ENCODE measurements at places on chromosomes 6 and 20. TPM values are rescaled to one million over a fixed set of nuclear protein-coding genes. Genes with fewer than 3 reads are reported as not detected.

- peak; percentile 91 for DNase-seq
Measured at GRCh38 chr20:47785854-47786764, 828 bp upstream of the SULF2 start.

GRCh38 chr6:170043150-170043819 is 247.6 kb downstream of the DLL1 start:
- DNase-seq = no peak

DNA sequence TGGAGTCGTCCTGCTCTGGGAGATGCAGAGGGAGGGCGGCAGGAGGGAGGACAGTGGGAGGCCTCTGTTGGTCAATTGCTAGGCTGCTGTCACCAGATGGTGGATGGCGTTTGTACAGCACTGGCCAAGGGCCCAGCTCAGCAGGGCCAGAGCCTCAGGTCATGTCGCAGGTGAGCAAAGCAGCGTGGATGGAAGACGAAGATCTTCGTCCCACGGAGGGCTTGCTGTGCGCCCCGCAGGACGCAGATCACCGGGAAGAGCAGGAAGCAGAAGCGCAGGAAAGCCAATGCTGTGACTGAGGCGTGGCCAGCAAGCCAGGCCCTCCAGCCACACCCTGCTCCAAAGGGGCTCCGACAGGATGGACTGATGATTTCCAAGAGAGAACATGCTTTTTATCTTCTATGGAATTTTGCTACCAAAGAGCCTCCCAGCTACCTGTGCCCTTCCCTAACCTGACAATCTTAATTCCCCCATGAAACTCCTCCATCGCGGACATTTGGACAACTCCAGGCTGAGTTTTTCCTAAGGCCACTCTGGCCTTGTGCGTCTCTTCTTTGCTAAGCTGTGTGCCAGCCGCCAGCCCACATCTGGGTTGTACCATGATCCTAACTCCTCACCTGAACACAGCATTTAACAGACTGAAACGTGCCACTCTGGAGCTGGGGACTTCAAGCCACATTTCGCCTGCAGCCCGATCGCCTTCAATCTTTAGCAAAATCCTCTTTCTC is 3.5 kb upstream of the SLCO4A1 start:
- no peak for DNase-seq

GRCh38 chr6:37624606-37625574 is 72.8 kb downstream of the MDGA1 start:
- peak; percentile 86 for DNase-seq

GRCh38 chr20:6611911-6612605 is 155.4 kb upstream of the BMP2 start:
- DNase-seq = peak; percentile 18

The ACSS1 gene
- 3.6 TPM for total RNA-seq

- DNase-seq = no peak
Measured at GRCh38 chr6:130725551-130725950, 101.7 kb upstream of the SMLR1 start.

The FOXQ1 gene
- total RNA-seq = 51.0 TPM

DNA sequence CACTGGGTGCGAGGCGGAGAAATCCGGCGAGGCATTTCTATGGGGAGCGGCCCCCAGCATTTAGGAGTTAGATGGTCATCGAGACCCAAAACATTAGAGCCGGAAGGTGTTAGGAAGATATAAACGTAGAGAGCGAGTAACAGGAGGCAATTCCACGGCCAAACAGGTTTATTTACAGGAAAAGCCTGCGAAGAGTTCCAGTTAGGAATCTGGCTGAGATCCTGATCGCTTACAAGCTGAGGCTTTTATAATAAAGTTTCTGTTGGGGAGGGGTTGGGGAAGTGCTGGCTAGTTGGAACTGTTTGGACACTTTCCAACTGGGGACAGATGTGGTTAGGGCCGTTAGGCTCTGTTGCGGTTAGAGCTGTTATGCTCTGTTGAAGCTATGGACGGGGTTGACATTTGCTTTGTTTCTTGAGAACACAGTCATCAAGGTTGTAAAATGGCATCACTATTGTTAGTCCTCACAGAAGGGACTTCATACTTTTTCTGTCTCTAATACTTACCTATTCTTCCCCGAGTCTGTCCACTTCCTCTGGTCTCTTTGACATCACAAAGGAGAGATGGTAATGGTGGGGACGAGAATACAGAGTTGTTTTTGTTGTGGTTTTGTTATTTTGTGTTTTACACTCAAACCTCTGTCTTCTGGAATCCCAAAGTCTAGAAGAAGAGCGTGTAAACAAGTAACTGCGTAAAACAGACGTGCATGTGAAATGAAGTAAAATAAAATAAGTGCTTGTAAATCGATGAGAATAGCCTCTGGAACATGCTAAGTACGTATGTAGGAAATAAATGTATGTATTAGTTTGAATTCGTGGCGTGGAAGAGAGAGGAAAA is 554 bp upstream of the ZSCAN31 start:
- peak; percentile 16 for DNase-seq

DNA sequence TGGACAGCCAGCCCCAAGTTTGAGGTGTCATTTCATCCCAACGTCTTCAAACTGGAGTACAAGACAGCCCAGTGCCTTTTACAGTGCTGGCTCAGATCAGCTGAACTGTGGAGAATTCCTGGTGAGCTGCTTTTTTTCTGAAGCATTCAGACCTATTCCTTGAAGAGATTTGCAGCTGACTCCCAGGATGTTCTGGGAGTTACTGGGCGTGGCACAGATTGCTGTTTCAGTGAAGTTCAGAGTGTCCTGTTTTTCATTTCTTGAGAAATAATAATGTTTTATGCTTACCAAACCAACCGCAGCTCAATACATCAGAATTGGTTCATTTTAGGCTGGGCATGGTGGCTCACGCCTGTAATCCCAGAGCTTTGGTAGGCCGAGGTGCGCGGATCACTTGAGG is 33.4 kb upstream of the SRPK1 start:
- no peak for DNase-seq

GRCh38 chr20:1368448-1369199 is 24.2 kb downstream of the FKBP1A start:
- no peak for DNase-seq

The CEP250 gene
- 49.0 TPM for total RNA-seq

GRCh38 chr20:19913927-19914614 is 103.1 kb upstream of the NAA20 start:
- peak; percentile 6 for DNase-seq

DNA sequence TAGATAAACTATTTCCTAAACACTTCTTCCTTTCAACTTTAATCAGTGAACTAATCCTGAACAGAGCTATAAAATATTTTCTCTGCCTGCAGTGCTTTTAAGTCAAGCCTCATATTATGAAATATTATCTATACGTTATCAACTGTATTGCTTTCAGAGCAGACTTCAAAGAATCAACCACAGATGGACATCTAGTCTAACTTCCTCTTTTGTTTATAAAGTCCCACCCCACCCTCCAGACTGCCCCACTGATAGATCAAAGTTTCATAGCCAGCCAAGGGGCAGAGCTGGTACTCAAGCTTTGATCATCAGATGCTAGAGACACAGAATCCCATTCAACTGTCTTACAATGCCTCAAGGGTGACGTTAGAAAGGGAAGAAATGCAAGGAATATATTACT is 308.3 kb downstream of the LAMA2 start:
- no peak for DNase-seq

- no peak for DNase-seq
Measured at GRCh38 chr6:90689172-90689571, 102.3 kb upstream of the MAP3K7 start.

DNA sequence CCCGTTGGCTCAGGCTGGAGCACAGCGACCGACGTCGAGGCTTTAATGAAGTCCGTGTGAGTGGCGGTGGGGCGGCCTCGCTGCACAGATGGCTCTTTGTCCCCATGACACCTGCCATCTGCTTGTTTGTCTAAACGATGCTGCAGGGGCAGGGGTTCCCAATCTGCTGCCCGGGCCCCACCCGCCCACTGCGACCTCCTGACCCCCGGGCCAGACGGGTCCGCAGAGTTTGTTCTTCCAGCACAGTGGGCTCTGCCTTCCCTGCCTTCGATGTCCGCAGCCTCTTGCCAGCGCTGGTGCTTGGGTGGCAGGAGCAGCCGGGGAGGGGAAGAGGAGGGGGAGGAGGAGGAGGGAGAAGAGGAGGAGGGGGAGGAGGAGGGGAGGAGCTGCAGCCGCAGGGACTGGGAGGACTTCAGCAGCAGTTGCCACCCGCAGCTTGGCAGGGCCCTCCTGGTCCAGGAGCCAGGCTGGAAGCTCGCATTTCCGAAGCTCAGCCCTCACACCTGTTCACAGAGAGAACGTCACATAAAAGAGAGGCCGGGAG is 210.0 kb downstream of the DLL1 start:
- no peak for DNase-seq

DNA sequence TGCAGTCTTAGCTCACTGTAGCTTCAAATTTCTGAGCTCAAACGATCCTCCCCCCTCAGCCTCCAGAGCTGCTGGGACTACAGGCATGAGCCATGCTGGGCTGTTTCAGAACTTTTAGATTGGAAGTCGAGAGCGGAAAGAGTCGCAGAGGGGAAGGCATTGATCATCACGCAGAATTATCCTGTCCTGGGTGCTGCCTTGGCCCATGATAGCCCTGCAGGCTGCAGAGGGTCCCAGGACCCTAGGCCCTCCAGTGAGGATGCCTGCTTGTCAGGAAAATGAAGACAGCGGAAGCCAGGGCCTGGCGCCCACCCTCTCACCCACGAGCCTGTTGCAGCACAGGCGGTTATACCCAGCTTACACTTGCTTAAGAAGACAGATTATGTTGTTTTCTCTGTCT is 9.1 kb downstream of the TMEM181 start:
- DNase-seq = no peak

GRCh38 chr6:135403584-135403983 is 94.0 kb downstream of the AHI1 start:
- no peak for DNase-seq

GRCh38 chr6:17178754-17179529 is 77.1 kb downstream of the STMND1 start:
- no peak for DNase-seq

- DNase-seq = no peak
Measured at GRCh38 chr20:49682278-49682677, 31.4 kb downstream of the B4GALT5 start.

- DNase-seq = no peak
Measured at GRCh38 chr6:147099974-147100373, 104.2 kb upstream of the STXBP5 start.

The TGM2 gene
- total RNA-seq = 261 TPM

DNA sequence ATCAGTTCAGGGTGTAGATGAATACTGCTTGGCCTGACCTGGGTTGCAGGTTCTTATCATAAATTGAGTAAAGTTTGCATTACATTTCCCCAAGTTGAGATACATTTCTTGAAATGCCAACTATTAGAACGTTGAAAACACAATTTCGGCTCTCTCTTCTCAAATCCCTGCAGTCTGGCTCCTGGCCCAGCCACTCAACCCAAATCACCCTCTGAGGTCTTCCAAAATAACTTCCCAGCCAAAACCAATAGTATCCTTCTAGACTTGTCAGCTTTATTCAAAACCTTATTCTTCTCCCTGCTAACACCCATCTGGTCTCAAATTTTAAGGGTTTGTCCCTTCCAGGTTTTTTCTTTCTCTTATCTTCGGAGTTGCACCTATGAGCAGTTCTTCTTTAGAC is 263.6 kb downstream of the EYA4 start:
- no peak for DNase-seq
